ENCODE measurements at places on chromosomes 5 and 9. TPM values are rescaled to one million over a fixed set of nuclear protein-coding genes. Genes with fewer than 3 reads are reported as not detected.

DNA sequence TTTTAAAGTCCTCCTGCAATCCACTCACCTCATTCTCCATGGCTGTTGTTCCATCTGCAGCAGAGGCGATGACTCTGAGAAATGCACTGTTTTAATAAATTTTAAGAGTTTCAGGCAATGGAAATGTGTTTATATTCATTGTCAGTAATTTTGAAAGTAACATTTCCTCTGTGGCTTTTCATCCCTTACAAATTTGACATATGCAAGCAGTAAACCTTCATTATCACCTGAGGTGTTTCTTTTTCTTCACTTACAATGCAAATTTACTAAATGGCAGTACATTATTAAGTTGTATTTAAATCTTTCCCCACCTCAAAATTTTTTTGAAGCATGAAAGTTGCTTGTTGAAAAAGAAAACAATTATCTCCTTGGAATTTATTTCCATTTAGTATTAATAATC is 136.9 kb downstream of the DIRAS2 start:
- H3K27ac ChIP-seq, result no peak overlapping the region
- no peaks in the 10 kb centered on the region for H3K36me3 ChIP-seq
- H3K27me3 ChIP-seq, result no peaks in the 10 kb centered on the region
- DNase-seq, result no peak

DNA sequence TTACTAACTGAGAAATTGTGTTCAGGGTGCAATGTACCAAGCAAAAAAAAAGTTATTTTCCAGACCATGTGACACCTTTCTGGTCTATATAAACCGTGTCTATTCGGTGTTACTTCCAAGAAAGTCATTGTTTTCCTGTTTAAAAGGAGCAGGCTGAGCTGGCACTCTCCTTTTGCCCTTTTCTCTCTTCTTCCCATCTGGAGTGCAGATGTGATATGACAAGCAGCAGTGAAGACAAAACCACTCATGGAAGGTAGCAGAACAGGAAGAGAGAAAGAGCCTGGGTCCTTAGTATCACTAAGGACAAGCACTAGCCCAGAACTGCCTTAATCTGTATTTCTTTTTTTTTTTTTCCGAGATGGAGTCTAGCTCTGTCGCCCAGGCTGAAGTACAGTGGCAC is 25.6 kb downstream of the LYRM7 start:
- H3K36me3 ChIP-seq, result peaks cover 16% of the 10 kb centered on the region
- H3K4me3 ChIP-seq, result no peak overlapping the region
- H3K4me1 ChIP-seq, result no peaks in the 10 kb centered on the region
- DNase-seq, result no peak

Gene MAP1B
- 0.30 TPM for total RNA-seq

DNA sequence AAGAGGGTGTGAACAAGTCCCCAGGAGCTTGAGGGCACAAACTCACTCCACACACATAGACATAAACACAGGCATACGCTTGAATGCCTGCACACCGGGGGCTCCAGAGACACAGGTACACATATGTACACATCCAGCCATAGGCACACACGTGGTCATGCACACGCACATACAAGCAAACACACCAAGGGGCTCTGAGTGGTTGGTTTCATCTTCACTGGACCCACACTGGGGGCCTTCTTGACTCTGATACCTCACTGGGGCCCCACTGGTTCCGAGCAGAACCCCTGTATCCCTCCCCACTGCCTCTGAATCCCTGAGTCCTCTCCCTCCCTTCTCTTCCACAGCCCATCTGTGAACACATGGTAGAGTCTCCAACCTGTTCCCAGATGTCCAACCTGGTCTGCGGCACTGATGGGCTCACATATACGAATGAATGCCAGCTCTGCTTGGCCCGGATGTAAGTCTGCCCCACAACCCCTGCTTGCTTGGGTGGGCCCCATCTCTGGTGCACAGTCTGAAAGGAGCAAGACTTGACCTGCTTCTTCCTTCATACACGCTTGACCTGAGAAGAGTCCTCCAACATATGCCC is 6.4 kb downstream of the SPINK4 start:
- H3K4me1 ChIP-seq, result peaks cover 10% of the 10 kb centered on the region
- no peak overlapping the region for H3K27ac ChIP-seq
- H3K36me3 ChIP-seq, result peaks cover 10% of the 10 kb centered on the region

Gene F2RL1
- total RNA-seq, result 0.81 TPM

- DNase-seq, result no peak
- H3K36me3 ChIP-seq, result no peaks in the 10 kb centered on the region
- H3K4me1 ChIP-seq, result no peaks in the 10 kb centered on the region
- no peak overlapping the region for H3K4me3 ChIP-seq
- no peaks in the 10 kb centered on the region for H3K27me3 ChIP-seq
Observed at GRCh38 chr5:147519380-147519779, 9.5 kb upstream of the DPYSL3 start.

Gene GPR151
- total RNA-seq, result not detected

DNA sequence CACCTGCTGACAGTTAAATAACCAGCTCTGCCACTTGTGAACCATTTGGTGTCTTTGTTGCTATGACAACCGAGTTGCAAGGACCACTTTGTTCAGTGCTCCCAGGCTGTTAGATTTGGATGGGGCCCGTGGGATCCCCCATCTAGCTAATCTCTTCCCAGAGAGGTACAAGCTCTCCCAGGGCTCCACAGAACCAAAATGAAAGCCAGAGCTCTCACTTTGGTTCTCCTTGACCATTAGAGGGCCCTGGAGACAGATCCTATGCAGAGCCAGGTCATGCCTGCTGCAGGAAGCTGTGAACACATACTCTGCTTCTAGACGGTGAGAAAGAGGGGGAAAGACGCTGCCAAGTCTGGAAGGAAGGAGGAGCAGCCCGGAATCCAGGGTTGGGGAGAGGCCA is 224.6 kb downstream of the GABBR2 start:
- H3K27me3 ChIP-seq, result peaks cover 15% of the 10 kb centered on the region
- no peak for DNase-seq
- H3K36me3 ChIP-seq, result no peaks in the 10 kb centered on the region
- no peak overlapping the region for H3K4me3 ChIP-seq

- H3K27me3 ChIP-seq, result peaks cover 2% of the 10 kb centered on the region
- peak; percentile 47 for DNase-seq
- no peak overlapping the region for H3K27ac ChIP-seq
- no peak overlapping the region for H3K4me3 ChIP-seq
- peaks cover 22% of the 10 kb centered on the region for H3K36me3 ChIP-seq
- H3K4me1 ChIP-seq, result peaks cover 42% of the 10 kb centered on the region
Observed at GRCh38 chr5:398475-399295, 44.3 kb upstream of the EXOC3 start.

All from activated CD4-positive, alpha-beta memory T cell treated with anti-CD3 and anti-CD28 coated beads, Interleukin-2, amount 10 ng/mL, durations not matched to agents 7 days and 5 days (primary cell).